ENCODE measurements at places on chromosomes 7 and 10.

DNA sequence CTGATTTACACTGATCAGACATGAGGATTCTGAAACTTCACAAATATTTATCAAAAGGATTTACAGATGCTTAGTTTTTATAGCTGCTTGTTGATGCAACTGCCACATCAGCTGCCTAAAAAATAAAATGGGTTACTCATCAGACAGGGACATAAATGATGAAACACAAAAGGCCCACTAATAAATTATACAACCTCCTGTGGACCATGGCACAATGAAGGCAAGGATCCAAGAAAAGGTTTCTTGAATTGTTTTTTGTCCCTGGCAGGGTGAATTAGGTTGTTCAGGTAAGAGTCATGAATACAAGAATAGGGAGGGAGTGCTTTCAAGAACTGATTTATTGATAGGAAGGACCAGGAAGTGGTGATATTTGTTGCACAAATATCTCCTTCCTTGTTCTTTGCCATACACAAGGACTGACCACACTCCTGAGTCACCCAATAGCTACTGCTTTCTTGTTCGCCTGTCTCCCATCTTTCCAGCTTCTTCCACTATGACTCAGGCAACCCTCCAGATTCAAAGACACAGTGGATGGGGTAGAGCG lies 234.5 kb downstream of the AHR start:
- H3K4me3 ChIP-seq, result no peak overlapping the region
- H3K27me3 ChIP-seq, result no peaks in the 10 kb centered on the region
- H3K4me1 ChIP-seq, result no peaks in the 10 kb centered on the region
- no peak overlapping the region for H3K27ac ChIP-seq
- DNase-seq, result no peak

DNA sequence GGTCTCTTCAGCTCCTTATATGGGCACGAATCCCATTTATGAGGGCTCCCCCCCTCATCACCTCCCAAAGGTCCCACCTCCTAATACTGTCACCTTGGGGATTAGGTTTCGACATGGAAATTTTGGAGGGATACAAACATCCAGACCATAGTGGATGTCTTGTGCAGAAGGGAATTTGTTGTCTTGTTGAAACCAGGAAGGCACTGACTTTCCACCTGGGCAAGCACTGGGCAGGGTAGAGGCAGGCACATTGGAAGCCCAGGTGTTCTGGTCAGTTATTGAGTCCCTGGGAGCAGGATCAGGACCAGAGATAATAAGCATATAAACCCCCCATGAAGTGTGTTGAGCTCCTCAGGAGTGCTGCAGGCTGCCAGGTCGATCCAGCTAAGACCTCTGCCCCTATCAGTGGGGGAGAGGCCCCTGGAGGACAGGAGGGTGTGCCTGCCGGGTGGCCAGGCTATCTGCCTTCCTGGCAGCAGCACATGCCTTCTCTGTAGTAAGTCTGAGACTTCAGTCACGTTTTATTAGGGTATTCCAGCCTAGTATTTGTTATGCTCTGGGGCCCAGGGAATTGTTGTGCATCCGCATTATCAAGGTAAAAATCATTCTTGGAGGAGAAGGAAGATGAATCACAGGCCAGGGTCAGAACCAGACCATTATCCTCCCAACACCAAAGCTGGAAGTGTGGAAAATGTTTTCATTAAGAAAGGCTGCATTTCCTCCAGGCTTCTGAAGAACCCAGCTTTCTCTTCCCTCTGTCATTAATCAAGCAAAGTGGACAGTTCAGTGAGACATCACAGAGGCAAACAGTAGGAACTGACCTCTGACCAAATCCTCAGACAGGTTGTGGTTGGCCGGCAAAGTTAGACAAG lies 503.1 kb downstream of the GRID1 start:
- DNase-seq, result no peak
- no peaks in the 10 kb centered on the region for H3K36me3 ChIP-seq
- no peak overlapping the region for H3K27ac ChIP-seq
- no peak overlapping the region for H3K4me3 ChIP-seq
- H3K27me3 ChIP-seq, result no peaks in the 10 kb centered on the region

- H3K4me3 ChIP-seq, result no peak overlapping the region
- H3K27me3 ChIP-seq, result no peaks in the 10 kb centered on the region
- no peak overlapping the region for H3K27ac ChIP-seq
- no peak for DNase-seq
- H3K36me3 ChIP-seq, result no peaks in the 10 kb centered on the region
These were observed 38.4 kb downstream of the VSTM4 start for GRCh38 chr10:49076741-49077521.

- H3K4me1 ChIP-seq, result no peaks in the 10 kb centered on the region
- no peaks in the 10 kb centered on the region for H3K36me3 ChIP-seq
- no peak for DNase-seq
- H3K27me3 ChIP-seq, result no peaks in the 10 kb centered on the region
These were observed 118.6 kb downstream of the CNTNAP2 start for GRCh38 chr7:146235195-146235594.

- no peaks in the 10 kb centered on the region for H3K36me3 ChIP-seq
- no peak overlapping the region for H3K4me3 ChIP-seq
- no peak for DNase-seq
- no peaks in the 10 kb centered on the region for H3K4me1 ChIP-seq
- H3K27ac ChIP-seq, result no peak overlapping the region
These were observed 14.0 kb upstream of the ADRB1 start for GRCh38 chr10:114029655-114030054.

DNA sequence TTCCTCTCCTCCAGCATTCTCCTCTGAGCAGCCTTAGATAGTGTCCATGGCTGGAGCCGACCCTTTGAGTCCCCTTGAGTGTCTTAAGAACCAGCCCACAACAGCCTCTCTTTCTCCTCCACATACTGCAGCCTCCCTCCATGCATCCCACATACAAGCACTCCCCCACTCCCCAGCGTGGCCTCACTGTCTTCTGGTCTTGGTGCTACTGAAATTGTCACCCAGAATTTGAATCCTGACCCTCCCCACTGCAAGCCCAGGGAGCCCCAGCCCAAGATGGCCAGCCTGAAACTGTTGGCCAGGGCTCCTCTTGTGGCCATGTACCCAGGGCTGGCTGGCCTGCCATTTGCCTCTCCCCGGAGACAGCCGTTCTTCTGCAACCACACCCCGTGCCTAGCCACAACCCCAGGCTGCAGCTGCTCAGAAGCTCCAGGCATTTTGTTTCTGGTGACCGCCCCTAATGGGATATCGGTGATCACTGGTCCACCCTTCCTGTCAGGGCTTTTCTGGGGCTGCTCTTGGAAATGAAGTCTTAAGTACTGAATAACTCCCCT lies 18.8 kb upstream of the SH2D4B start:
- no peak overlapping the region for H3K4me3 ChIP-seq
- H3K27ac ChIP-seq, result no peak overlapping the region
- H3K27me3 ChIP-seq, result no peaks in the 10 kb centered on the region
- H3K4me1 ChIP-seq, result no peaks in the 10 kb centered on the region
- H3K36me3 ChIP-seq, result peaks cover 52% of the 10 kb centered on the region

DNA sequence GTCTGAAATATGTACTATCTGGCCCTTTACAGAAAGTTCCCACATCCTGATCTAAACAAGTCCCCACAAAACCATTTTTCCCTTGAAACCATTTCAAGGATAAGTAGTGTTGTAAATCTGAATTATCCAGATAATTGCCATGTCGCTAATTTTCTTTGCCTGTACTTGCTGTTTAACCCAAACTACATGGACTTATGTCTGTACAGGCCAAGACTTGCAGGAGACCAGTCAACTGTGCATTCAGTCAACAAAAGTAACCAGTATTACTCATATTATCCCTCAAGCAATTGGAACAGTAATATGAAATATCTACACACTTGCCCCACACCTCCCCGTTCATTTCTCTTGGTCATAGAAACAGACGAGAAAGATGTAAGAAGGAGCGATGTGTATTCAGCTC lies 347.8 kb upstream of the NFE2L3 start:
- H3K27me3 ChIP-seq, result no peaks in the 10 kb centered on the region
- DNase-seq, result no peak
- H3K27ac ChIP-seq, result no peak overlapping the region
- no peak overlapping the region for H3K4me3 ChIP-seq

GRCh38 chr10:113854761-113855588 lies 514 bp downstream of the NHLRC2 start:
- peaks cover 17% of the 10 kb centered on the region for H3K4me1 ChIP-seq
- no peaks in the 10 kb centered on the region for H3K27me3 ChIP-seq
- H3K4me3 ChIP-seq, result peak overlapping the region; percentile 91
- peak overlapping the region; percentile 97 for H3K27ac ChIP-seq
- H3K36me3 ChIP-seq, result no peaks in the 10 kb centered on the region
- peak; percentile 67 for DNase-seq

DNA sequence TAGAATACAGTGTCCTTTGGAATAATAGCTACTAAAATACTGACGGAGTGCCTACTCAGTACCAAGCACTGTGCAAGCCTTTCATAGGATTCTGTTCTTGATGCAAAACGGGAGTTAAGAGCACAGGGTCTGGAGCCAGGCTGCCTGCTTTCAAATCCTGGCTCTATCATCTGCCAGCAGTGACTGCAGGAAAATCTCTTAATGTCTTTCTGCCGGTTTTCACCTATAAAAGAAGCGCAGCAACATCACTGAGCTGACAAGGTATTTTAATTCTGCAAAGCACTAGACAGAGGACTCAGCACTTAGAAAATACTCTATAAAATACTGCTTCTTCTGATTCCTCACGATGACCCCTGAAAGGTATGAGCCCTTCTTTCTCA lies 659 bp downstream of the FIGNL1 start:
- H3K36me3 ChIP-seq, result no peaks in the 10 kb centered on the region
- no peak overlapping the region for H3K27ac ChIP-seq
- H3K4me3 ChIP-seq, result peak overlapping the region; percentile 78

DNA sequence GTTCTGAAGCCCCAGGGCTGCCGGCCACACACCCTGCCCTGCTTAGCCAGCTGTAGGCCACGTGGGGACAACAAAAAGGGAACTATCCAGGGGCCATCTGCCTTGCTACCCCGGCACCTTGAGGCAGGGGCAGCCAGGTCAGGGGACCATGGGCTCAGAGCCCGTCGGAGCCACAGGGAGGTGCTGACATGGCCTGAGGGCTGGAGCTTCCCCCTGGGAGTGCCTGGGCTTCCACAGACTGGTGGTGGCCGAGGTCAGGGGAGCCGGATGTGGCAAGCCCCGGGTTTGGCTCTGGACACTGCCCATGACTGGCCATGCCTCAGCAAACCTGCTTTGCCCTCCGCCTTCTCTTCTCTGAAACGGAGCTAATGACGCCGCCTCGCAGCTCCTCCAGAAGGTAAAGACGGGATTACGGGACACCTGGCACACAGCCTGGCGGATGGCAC lies 178.5 kb downstream of the EBF3 start:
- H3K36me3 ChIP-seq, result no peaks in the 10 kb centered on the region
- H3K4me3 ChIP-seq, result no peak overlapping the region
- no peaks in the 10 kb centered on the region for H3K27me3 ChIP-seq
- H3K27ac ChIP-seq, result no peak overlapping the region

GRCh38 chr7:138654616-138655015 lies 46.5 kb downstream of the SVOPL start:
- no peak for DNase-seq
- H3K36me3 ChIP-seq, result no peaks in the 10 kb centered on the region
- no peak overlapping the region for H3K4me3 ChIP-seq
- H3K4me1 ChIP-seq, result no peaks in the 10 kb centered on the region
- H3K27me3 ChIP-seq, result no peaks in the 10 kb centered on the region

DNA sequence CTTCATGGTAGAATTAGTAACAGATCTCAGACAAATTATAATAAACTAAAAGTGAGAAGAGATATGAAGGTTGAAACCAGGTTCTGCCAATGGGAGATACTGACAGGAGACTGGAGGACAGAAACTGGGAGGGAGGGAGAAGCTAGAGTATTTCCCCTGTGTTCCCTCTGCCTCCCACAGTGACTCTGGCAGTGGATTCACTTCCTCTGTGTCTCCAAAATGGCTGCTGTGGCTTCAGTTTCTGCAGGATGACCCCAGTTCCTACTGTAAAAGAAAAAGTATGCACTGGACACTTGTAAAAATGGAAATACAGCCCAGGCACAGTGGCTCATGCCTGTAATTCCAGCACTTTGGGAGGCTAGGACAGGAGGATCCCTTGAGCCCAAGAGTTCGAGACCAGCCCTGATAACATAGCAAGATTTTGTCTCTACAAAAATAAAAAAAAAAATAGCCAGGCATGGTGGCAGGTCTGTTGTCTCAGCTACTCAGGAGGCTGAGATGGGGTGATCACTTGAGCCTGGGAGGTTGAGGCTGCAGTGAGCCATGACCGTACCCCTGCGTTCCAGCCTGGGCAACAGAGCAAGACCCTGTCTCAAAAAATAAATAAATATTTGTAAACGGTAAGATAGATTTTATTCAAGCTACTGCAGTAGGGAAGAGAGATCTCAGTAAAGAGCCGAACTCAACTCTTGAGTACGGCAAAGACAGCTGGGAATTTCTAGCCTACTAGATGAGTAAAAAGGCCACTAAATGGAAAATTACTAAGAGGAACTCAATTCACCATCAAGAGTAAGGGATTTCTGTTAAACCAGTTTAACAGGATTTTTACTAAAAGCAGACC lies 156.6 kb upstream of the TRIM24 start:
- H3K27me3 ChIP-seq, result no peaks in the 10 kb centered on the region
- no peaks in the 10 kb centered on the region for H3K36me3 ChIP-seq
- H3K4me1 ChIP-seq, result no peaks in the 10 kb centered on the region
- H3K4me3 ChIP-seq, result no peak overlapping the region

DNA sequence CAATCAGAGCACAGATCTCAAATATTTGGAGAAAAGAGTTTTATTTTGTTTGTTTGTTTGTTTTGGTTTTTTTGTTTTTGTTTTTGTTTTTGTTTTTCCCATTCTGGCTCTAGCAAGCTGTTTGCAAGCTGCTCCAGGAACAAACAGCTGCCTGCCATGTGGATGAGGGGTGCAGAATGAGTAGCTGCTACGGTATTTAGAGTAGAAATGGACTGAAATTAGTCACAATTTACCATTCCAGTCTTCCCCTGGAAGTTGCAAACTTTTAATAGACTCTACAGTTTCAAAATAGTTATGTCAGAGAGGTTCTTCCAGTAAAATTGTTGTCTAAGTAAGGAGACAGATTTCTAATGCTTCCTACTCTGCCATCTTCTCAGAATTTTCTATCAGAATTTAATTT lies 27.1 kb upstream of the TAS2R16 start:
- DNase-seq, result no peak
- no peaks in the 10 kb centered on the region for H3K36me3 ChIP-seq
- H3K4me1 ChIP-seq, result no peaks in the 10 kb centered on the region
- H3K27me3 ChIP-seq, result no peaks in the 10 kb centered on the region
- H3K4me3 ChIP-seq, result no peak overlapping the region
- no peak overlapping the region for H3K27ac ChIP-seq

DNA sequence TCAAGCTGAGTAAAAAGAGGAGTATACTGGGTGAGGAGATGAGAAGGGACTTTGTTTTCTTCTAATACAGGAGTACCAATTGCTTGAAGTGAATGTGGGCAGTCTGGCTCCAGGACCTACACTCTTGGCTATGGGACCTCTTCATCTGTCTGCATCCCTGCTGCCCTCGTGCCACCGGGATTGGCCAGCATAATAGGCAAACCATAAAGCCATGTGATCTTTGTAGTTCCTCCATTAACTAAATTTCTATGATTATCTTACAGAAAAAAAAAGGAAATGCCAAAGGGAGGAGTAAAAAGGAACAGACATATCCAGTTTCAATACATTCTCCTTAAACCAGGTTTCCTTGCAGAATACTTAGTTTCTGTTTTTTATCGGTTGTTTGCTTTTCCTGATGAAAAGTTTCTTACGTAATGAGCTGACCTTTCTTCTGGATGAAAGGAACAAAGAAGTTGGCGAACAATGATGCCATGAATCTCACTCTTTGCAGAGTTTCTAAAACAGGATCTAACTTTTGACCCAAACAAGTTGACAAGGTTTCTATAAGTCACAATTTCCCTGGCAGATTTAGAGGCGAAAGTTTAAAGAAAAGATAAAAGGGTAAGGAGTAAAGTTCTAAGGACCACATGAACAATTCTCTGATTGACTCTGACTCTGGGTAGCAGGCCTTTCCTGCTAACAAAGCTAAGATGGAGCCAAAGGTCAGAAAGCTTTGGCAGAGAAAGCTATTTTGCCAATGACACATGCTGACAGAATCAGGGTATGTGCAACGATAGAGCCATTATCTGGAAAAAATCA lies 54.1 kb downstream of the LAMB1 start:
- no peak for DNase-seq
- H3K4me3 ChIP-seq, result no peak overlapping the region
- no peaks in the 10 kb centered on the region for H3K4me1 ChIP-seq
- no peaks in the 10 kb centered on the region for H3K27me3 ChIP-seq
